ENCODE measurements at places on chromosomes 12 and 14.

- no peak for DNase-seq
Observed at GRCh38 chr14:68008491-68008890, 188.9 kb downstream of the RAD51B start.

DNA sequence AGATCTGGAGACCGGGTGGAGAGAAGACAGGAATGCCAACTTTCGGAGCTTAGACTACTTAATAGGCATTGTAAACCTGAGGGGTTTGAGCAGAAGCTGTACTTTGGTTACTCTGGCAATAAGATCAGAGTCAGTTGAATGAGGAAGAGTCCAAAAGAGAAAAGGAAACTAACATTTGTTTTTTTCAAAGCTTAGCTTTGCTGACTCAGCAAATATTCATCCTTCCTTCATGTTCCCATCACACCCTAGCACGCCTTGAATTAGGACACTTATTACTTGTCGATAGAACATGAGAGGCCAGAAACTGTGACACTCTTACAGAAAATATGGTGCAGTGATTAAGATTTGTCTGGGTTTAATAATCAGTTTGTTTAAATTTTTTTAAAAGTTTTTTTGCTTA lies 266.9 kb upstream of the ATP2B1 start:
- no peak for DNase-seq

GRCh38 chr14:94649543-94650443 lies 37.6 kb downstream of the SERPINA3 start:
- DNase-seq, result no peak

DNA sequence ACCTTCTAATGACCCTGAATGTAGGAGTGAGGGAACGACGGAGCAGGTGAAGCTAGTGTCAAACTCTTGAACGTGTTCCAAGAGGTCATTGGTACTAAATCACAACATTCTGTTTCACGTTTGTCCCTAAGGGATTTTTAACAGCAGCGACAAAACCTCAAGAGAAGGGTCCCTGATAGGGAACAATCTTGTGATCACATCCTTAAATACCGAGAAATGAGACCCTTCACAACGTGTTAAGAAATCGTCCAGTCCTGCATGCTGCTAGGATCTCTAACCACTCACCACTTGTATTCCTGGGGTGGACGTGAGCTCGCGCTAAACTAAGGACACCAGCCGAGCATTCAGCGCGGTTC lies 134.1 kb upstream of the KRAS start:
- DNase-seq, result no peak

GRCh38 chr12:69570545-69571399 lies 14.5 kb upstream of the CCT2 start:
- peak; percentile 1 for DNase-seq

GRCh38 chr14:22084393-22085281 lies 411.0 kb upstream of the OR4E1 start:
- DNase-seq, result no peak

DNA sequence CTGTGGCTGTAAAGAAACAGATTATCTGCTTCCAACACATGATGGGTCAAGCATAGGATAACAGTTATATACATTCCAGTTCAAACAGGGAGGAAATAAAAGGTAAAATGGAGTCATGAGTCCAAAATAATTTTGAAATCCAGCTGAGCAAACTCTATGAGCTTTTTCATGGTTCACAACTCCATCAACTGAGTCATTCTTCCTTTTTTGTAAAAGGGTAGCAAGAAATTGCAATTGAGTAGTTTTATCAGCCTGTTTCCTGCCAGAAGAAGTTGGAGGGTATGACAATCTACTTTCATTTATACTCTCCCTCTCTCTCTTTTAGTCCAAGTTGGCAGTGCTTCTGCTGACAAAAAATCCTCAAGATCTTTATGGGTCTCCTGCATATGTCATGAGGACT lies 95.6 kb downstream of the CPNE8 start:
- no peak for DNase-seq

DNA sequence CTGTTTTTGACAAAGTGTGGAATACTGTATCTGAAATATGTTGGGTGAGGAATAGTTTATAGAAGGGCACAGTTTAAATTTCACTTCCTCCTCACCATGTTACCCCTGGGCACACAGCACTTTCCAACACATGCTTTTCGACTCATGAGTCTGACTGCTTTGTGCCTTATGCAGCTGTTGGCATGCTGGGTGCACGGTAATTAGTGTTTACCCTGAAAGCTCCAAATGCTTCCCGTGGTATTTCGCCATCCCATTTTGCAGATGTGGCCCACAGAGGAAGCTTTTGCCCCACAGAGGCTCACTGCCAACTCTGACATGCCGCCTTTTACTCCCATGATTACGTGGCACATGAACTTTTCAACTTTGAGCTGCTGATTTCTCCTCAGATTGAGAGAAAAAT lies 168.6 kb downstream of the PRKCH start:
- DNase-seq, result no peak

DNA sequence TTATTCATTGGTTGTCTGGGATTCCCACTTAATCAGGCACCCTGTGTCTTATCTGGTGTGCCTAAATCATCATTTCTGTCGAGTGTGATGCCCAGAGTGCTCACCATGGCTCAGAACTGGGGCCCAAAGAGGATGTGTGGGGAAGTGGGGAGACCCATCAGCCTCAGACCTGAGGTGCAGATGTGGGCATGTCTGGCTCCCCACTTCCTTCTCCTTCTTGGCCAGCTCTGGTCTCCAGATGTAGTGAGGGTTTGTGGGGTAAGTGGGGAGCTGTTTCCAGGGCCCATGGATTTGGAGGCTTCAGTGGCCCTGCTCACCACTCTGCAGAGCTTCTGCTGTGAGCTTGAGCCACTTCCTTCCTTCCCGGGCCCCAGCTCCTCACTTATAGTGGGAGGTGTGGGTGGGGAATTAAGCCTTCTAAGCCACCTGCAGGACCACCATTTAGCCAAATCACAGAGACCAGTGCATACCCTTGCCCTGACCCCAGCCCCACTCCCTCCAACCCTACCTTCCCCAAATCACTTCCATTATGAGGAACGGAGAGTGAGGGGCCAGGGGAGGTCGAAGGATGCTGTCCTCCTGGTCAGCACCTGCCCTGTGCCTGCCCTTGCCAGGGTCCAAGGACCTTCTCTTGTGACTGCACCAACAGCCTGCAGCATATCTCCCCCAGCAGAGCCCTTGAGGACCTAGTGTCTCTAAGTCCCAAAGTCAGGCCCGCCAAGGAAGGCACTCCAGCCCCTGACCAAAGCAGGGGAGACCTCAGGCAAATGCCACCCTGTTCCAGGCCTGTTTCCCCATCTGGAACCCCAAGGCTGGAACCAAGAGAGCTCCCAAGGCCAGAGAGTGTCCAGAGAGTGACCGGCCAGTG lies 278.2 kb upstream of the RTL1 start:
- DNase-seq, result no peak

DNA sequence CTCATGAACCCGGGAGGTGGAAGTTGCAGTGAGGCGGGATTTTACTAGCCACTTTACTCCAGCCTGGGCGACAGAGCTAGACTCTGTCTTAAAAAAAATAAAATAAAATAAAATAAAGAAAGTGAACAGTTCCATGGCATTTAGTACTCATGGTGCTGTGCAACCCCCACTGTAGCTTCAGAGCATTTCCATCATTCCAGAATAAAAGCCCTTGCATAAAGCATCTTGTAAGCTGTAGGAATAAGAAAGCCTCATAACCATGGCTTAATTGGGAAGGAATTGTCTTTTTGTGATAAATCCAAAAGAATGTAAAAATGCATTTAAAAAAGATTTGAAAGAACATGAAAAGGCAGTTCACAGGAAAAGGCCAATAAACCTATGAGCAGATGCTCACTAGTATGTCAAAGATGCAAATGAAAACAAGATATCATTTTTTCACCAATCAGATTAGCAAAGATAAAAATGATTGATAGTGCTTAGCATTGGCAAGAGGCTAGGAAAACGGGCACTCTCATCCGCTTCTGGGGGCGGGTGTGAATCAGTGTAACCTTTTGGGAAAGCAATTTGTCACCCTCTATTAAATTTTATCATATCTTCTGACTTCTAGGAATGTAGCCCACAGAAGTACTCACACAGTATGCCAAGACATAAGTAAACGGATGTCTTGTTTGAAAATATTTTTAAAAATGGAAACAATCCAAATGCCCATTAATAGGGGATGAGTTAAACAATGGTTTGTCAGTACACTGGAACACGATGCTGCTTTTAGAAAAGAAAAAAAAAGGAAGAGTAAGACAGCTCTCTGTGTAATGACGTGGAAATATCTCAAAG lies 46.6 kb downstream of the CFAP251 start:
- DNase-seq, result no peak

- no peak for DNase-seq
Observed at GRCh38 chr12:33052141-33053051, 155.8 kb upstream of the PKP2 start.

- no peak for DNase-seq
Observed at GRCh38 chr12:16605642-16606116, 283 bp downstream of the LMO3 start.

- no peak for DNase-seq
Observed at GRCh38 chr12:49706351-49707127, 666 bp downstream of the FMNL3 start.

- no peak for DNase-seq
Observed at GRCh38 chr14:51701951-51702350, 50.2 kb downstream of the FRMD6 start.

DNA sequence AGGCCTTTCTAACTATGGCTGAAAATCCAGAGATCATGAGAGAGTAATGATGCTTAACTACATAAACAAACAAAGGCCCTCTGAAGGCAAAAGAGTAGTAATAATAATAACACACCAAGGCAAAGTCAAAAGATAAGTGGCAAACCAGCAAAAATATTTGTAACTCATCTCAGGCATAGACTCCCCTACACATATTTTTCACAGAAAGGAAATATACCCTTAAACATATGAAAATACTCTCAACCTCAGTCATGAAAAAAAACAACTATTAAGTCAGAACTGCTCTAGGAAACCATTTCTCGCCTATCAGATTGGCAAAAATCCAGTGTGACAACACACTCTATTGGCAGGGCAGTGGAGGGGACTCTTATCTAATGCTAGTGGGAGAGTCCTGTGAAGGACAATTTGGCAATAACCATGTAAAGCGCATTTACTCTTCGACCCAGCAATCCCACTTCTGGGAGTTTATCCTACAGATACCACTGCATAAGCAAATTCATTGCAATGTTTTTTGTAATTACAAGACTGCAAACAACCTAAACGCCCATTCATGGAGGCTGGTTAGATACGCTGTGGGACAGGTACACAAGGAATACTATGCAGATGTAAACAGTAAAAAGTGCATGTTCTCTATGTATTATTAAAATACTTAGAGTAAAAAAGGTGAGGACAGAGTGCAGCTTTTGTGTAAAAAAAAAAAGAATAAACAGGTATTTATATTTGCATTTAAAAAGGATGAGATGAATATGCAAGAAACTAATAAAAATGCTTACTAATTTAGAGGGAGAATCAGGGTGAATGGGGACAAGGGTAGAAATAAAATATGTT lies 26.0 kb upstream of the IL22 start:
- no peak for DNase-seq

GRCh38 chr14:58979325-58979724 lies 209.1 kb upstream of the DAAM1 start:
- DNase-seq, result no peak

DNA sequence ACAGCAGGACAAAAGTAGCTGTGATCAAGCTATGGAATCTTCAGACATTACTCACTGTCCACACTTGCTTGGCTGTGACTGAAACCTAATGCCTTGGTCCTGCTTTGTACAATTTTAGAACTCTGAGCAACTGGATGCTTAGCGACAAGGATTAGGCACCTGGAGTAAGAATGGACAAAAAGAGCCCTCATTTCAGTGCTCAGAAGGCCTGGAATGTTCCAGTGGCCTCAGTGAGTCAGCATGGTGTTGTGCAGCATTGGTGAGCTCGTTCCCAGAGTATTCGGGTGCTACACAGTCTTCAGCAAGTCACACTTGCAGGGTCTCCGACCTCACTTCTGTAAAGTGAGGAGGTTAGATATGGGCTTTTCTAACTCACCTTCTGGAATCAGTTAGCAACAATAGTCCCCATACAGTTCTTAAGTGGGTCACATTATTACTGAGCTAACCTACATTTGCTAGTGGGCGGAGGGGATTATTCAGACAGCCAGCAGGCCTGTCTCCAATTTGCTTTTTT lies 108.0 kb upstream of the MDM1 start:
- DNase-seq, result no peak

DNA sequence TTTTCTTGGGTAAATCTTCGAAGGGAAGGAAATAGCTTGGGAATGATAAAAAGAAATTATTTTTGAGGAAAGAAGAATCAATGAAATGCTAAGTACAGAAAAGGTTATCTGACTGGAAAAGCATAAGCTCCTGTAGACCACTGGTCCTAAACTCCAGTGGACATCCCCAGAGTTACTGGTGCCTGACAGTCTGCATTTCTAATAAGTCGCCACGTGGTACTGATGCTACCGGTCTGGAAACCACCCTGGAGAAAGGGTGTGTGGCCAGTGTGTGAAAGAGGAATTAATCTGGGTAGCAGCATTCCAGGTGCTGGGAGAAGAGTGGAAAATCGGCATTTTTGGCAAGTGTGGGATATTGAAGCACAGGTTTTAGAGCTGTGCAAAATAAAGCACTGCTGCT lies 73.3 kb downstream of the FBXW8 start:
- DNase-seq, result no peak

GRCh38 chr12:116217045-116217735 lies 60.3 kb downstream of the MED13L start:
- DNase-seq, result no peak

DNA sequence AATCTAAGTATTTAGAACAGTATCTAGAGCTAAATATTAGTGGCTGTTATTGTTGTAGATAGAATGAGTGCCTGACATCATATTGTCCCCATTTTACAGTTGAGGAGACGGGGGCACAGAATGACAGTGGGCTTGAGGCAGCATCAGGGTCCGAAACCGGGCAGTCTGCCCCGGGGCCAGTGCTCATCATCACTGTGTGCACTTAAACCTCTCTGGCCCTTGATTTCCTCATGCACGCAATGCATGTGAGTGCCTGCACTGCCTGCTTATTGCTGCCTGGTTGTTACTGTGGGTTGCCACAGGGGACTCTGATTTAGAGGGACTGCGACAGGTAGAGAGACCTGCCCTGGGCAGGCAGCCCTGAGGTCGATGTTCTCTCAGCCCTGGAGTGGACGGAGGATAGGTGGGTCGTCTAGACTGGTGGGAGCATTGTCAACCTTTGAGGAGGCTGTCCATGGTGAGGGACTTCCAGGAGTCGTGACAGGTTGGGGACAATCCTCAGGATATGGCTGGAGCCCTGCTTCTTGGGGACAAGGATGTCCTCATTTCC lies 9.8 kb downstream of the ACVRL1 start:
- no peak for DNase-seq

DNA sequence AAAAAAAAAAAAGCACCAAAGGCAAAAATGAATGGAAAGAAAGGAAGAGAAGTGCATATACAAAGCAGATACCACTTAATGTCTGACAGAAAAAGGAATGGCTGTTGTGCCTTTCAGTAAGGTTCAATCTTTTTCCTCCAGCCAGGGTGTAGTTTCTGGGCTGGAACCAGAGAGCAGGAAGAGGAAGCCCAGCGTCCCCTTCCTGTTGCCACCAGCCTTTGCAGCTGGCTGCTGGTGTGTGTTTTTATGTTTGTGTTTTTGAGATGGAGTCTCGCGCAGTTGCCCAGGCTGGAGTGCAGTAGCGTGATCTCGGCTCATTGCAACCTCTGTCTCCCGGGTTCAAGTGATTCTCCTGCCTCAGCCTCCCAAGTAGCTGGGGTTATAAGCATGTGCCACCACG lies 64.6 kb upstream of the LTA4H start:
- DNase-seq, result no peak

Data from amygdala (tissue), 56 donors.